NCI-H2081 (cell line): ENCODE measurements at places on chromosomes 3 and 15.

DNA sequence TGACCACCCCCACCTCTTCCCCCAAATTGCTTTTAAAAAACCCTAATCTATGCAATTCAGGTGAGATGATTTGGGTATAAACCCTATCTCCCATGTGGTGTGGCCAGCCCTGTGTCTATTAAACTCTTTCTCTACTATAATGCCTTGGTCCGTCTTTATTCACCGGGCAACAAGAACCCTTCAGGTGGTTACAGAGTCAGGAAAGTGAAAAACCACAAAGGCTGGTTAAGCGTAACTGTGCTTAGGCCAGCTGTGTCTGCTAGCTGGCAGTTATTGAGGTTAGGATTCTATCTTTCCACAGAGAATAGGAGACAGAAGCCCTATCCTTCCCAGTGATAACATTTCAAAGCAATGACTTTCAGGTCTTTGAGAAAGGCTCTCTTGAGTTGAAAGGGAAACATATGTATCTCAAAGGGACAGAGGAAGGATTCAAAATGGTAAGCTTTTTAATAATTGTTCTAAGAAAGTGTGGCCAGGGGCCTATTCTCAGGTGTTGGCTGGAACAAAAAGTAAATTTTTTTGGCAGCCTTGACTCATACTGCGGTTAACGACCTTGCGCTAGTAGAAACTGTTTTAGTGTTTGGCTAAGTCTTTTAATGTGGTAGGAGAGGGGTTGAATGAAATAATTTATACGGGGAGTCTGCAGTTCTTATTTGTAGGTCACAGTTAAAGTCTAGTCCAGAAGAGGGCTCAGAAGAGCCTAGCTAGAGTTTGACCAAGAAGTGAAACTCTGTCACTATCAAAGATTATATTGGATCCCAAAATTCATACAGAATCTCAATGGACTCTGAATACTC is 89.0 kb downstream of the NPAP1 start:
- no peak for DNase-seq

- no peak for DNase-seq
These were observed 43.9 kb downstream of the PXYLP1 start for GRCh38 chr3:141275511-141275910.

DNA sequence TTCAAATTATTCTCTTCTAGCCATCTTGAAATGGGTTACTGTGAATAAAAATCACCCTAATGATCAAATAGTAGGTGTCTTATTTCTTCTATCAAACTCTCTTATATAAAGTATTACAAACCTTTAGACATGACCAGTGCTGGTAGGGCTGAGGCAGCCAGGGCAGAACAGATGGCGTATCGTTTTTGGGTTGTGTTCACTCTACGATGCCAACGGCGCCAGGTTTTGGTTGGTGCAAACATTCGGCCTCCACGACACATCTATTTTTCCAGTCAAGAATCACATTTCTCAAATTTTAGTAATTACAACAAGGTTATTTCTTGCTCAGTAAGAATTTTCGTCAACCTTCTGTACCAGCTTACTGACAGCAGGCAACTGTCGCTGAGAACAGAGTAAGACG is 2.2 kb downstream of the RPL4 start:
- no peak for DNase-seq

- no peak for DNase-seq
These were observed 518 bp downstream of the COLQ start for GRCh38 chr3:15520804-15521572.

GRCh38 chr3:194265505-194265892 is 85.6 kb downstream of the CPN2 start:
- DNase-seq = no peak

- DNase-seq = no peak
These were observed 77.0 kb downstream of the NTRK3 start for GRCh38 chr15:88179562-88179961.
